NCI-H774 (cell line): ENCODE measurements at places on chromosomes 7 and 10.

- DNase-seq, result no peak
Observed at GRCh38 chr10:62870866-62871265, 54.7 kb upstream of the EGR2 start.

GRCh38 chr7:7159063-7159658 is 23.2 kb upstream of the C1GALT1 start:
- DNase-seq, result no peak

DNA sequence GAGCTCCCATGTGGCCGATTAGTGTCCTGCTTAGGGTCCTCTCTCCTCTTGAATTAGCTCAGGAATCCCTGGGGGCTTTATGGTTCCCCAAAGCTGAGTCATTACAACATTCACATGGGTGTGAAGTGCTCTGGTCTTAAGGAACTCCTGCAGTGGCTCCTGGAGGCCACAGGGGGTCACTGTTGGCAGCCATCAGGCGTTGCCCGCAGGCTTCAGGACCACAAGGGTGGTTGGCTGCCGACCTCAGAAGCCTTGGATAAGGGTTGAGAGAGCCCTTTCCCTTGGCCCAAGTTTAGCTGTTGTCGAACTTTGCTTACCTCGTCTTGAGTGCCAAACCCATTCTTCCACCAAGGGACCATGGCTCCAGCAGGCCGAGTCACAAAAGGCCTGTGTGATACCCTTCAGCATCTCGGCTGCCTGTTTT is 61.7 kb downstream of the SH2D4B start:
- DNase-seq, result no peak

- DNase-seq, result no peak
Observed at GRCh38 chr10:15632456-15633091, 87.1 kb downstream of the ITGA8 start.

DNA sequence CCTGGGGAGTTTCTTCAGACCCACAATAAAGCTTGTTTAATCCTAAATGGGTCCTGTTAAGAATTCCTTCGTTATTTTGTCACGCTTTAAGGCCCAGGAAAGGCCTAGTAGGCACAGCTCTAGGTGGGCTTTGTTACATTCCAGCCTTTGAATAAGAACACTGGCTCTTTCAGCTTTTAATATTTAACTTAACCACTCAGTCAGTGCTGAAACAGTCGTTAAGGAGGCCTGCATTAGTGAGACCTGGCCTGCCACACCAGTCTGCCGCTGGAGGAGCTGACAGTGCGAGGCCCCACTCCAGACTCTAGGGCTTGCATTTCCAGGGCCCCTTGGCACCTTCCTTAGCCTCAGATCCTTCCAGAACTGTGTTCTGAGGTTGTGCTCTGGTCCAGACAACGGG is 351.4 kb downstream of the GLRX3 start:
- no peak for DNase-seq

- DNase-seq, result peak; percentile 58
Observed at GRCh38 chr7:28356619-28357018, 55.7 kb upstream of the CREB5 start.

GRCh38 chr10:77828377-77828776 is 98.2 kb downstream of the DLG5 start:
- no peak for DNase-seq
